ENCODE measurements at places on chromosomes 6 and 20.

- DNase-seq = no peak
Measured at GRCh38 chr6:169869301-169869700, 117.9 kb downstream of the ERMARD start.

DNA sequence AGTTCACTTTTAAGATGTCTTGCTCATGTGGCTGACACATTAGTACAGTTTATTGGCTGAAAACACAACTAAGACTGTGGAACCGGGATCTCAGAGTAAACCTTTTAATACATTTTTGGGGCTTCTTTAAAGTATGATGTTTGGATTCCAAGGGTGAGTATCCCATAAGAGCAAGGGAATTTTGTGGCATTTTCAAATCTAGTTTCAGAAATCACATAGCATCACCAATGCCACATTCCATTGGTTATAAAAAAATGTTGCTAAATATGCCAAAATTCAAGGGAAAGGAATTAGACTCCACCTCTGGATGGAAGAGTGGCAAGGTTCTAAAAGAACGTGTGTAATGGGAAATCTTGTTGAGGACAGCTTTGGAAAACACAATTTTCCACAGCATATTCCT lies 338.6 kb downstream of the COL12A1 start:
- DNase-seq = no peak

- no peak for DNase-seq
Measured at GRCh38 chr6:144728804-144729203, 443.7 kb downstream of the UTRN start.

DNA sequence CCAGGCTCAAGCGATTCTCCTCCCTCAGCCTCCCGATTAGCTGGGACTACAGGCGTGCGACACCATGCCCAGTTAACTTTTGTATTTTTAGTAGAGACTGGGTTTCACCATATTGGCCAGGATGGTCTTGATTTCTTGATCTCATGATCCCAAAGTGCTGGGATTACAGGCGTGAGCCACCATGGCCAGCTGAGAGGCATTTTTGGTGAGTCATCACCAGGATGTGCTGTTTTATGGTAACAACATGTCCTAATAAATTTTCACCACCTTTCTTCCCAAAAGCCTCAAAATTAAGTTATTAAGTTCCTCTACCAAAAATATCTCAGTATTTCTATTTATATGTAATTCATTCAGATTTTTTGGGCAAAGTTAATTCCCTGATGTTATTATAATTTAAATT lies 53.5 kb downstream of the COL21A1 start:
- DNase-seq = peak; percentile 71

DNA sequence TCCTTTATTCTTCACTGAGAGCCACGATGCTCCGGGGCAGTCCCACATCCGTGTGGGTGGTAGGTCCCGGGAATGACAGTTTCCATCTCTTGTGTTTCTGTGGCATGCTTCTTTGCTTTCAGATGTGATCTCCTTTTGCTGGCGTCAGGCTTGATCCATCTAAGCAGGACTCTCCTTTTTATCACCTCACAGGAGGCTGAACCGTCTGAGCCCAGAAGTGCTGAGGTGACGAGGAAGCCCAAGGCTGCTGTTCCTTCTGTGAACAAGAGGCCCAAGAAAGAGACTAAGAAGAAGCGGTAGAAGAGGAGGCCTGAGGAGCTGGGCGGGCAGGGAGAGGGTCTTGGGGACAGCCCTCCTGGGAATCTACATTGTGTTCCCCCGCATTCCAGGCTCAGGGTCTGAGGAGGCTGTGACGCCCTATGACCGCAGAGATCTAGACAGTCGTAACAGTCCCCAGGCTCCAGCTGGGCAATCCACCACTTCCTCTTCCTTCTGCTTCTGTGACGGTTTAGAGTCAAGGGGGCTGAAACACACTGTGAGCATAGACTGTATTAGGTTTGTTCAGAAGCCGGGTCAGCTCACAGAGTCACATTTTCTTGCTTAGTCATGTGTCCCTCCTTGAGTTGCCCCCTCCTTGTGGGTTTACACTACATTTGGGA lies 26.8 kb downstream of the MANBAL start:
- no peak for DNase-seq

GRCh38 chr6:111291336-111292259 lies 191.4 kb downstream of the REV3L start:
- DNase-seq = peak; percentile 24

DNA sequence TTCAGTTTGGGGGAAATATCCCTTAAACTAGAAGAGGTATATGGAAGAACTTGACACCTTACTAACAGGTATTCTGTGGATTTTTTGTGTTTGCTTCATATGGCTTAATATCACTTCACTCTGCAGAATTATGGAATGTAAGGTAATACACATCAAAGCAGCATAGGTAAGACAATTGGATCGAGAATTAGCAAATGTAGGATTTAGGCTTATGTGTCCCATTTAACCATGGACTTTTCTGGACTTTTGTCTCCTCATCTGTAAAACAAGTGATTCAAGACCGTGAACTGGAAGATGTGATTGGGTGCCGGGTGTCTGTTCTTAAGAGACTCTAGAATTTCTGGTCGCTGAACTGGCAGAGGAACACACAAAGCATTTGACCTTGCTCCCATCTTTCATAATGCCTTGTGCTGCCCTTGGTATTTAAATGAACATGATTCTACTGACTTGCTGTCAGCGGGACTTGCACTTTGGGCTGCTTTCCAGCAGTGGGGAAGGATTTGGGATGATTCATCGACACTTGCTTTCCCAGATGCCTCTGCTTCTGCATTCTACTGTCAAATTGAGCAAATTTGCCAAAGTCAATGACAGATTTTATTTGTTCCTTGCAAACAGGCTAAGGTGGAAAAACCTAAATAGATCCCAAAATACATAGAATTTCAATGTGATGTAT lies 199.8 kb downstream of the PLCB1 start:
- DNase-seq = peak; percentile 42

DNA sequence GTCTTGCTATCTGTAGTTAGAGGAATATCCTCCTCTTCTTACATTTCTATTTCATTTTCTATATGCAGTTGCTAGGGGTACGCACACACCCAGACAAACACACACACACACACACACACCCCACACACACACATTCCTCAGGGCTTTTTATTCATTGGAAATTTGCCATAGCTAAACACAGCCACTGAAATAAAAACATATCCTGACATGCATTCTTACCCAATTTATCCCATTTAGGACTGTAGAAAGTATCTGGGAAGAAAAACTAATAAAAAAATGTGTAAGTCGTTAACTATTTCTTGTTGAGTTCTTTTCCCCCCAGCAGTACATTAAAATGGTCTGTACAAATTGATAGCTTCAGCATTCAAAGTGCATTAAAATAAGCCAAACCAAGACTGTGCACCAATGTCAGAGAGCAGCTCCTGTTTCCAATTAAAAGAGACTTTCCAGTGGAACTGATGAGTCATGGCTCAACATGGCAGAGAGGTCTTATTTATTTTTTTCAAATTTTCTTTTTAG lies 357.9 kb upstream of the AGPAT4 start:
- peak; percentile 61 for DNase-seq

DNA sequence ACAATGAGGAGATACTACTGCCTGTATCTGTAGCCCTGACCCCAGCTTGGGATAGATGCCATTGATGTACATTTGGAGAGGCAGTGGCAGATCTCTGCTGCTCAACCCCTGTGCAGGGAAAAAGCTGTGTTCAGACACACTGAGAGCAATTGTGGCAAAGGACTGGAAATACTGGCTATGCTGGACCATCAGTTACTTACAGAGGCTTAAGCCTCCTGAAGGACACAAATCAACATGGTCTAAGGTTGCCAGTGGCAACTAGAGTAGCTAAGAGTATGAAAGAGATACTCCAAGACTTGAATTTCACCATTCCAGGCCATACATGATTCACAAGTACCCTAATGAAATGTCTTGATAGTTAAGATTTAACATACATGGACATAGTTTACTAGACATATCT lies 32.4 kb upstream of the ENPP4 start:
- DNase-seq = no peak

DNA sequence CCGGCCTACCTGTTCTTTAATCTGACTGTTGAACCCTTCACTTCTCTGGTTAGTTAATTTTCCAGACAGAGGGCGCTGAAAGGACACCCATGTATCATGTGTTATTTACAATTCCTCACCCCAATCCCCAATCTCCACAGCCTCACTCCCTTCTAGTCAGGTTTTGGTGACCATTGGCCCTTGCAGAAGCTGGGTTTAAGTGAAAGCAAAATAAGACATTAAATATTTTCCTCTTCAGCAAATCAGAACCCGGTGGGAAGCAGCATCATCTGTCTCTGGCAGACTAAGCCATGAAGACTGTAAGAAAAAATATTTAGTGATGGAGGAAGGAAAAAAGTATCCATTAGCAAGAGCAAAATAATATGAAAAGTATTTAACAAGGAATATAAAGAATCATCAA lies 9.4 kb upstream of the HLA-DQA1 start:
- DNase-seq = peak; percentile 21
